Activated CD4-positive, alpha-beta T cell treated with anti-CD3 and anti-CD28 coated beads, Interleukin-2, Interleukin-6, amounts not matched to agents 100 ng/mL and 50 ng/mL, durations not matched to agents 16 hours and 8 hours (primary cell): ENCODE measurements at places on chromosomes 2 and 18.

- no peak for DNase-seq
These were observed 31.9 kb upstream of the EFR3B start for GRCh38 chr2:25009954-25010353.

DNA sequence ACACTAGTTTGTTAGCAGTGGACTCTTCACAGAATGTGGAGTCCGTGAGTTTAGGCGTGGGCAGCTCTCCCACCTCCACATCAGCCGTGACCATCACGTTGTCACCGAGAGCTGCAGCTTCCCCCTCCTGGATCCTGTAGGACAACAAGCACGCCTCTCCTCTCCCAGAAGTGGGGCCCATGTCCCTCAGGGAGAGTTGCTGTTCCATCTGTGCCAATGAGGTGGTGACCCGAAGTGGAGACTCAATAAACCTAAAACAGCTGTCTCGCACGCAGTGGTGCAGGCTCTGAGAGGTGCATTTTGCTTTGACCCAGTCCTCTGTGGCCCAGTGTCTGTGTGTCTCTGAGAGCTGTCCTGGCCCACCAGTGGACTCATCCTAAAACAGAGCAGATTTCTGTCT, 456.5 kb upstream of the SOX11 start:
- no peak for DNase-seq

GRCh38 chr18:48931680-48932461, 18.9 kb downstream of the SMAD7 start:
- peak; percentile 85 for DNase-seq

DNA sequence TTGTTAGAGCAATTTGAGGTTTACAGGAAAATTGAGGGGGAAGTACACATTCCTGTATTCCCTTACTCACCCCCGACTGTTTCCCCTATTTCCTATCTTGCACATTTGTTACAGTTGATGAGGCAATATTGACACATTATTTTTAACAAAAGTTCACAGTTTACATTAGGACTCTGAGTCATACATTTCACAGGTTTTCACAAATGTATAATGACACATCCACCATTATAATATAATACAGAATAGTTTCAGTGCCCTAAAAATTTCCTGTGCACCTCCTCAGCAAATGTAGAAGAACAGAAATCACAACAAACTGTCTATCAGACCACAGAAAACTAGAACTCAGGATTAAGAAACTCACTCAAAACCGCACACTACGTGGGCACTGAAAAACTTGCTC, 160.6 kb upstream of the RMP24 start:
- no peak for DNase-seq

- no peak for DNase-seq
These were observed 14.2 kb upstream of the RAB27B start for GRCh38 chr18:54813977-54814565.

DNA sequence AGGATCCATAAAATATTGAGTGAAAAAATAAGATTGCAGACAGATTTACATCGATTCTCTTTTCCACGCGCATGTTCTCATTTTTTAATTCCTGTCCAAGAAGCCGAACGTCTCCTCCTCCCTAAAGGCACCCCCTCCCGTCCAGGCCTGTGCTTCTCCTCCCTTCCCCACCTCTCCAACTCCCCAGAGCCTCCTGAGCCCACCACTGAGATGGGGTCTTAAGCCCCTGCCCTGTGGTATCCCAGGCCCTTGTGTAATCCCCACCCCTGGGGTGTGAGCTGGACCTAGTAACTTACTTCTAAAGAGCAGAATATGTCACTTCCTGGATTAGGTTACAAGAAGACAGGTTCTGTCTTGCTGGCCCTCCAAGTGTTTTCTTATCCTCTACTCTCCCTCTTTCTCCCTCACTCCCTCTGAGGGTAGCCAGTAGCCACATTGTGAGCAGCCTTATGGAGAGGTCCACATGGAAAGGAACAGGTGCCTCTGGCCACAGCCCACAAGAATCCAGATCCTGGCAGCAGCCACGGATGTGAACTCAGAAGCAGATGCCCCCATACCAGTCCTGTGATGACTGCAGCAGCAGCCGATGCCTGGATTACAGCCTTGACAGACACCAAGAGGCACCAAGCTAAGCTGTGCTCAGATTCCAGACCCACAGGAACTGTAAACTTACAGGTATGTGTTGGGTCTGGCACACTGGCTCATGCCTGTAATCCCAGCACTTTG, 39.6 kb upstream of the OTOS start:
- DNase-seq = no peak

- DNase-seq = no peak
These were observed 32.3 kb upstream of the ZBTB7C start for GRCh38 chr18:48441405-48441881.

DNA sequence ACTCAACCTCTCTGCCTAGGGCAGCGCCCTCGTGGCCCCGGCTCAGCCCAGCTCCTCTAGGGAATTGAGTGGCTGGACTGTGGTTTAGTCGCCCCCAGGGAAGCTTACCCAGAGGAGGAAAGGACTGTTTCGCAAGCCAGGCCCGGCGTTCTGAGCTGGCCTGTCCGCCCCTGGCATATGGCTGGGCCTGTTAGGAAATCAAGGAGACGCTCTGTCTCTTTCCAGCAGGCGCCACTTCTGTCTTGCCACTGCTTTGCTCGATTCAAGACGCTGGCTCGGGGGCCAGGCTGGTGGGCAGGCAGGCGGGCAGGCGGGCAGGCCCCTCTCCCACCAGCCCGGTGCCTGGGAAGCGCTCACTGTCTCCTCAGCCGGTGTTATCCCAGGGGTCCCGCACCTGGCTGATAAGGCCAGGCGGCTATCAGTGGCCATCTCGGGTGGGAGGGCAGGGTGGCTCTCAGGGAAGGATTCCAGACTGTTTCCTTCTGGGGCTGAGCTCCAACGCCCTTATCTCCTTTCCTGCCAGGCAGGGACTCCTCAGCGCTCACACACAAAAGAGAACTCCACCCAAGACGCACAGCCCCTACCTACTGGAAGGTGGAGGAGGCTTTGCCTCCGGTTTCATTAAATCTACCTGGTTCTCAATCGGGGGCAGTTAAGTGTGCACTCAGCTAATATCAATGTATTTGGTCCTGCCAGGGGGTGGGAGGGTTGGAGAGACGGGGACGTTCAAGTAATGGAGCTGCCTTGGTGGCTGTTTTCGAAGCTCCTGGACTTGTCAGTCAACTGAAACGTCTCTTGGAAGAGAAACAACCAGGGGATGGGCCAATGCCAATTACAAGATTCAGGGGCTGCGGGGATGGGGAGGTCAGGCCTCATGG, 109.1 kb downstream of the SMAD7 start:
- no peak for DNase-seq

DNA sequence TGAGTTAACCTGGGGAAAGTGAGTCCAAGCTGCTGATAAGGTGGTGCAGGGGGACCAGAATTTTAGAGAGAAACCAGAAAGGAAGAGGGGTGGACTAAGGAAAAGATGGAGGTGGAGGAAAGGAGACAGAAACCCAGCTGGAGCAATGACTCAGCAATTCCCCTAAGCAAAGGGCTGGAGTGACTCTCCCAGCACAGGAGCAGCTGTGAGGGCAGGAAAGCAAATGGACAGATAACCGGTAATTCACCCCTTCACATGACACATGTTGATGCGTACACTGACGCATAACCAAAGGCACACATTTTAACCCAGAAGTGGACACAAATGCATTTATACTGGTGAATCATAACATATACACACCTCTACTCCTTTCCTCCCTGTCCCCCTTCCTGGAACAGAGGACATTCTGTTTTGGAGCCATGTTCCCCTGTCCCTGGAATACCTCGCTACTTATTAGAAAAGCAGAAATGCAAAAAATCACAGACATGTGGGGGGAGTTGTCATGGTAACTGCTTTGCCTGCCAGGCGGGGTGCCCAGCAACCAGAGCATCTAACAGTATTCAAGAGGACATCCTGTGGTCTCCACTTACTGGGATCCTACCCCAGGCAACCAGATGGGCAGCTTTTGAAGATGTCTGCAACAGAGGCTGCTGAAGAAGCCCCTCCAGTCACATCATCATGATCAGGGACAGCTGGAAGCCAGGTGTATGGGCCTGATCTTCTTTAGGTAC, 4.7 kb downstream of the CDK5R2 start:
- no peak for DNase-seq

- no peak for DNase-seq
These were observed 56.6 kb upstream of the SLC1A4 start for GRCh38 chr2:64932371-64933216.

GRCh38 chr18:42330296-42330695, 375.3 kb downstream of the PIK3C3 start:
- DNase-seq = no peak

GRCh38 chr18:35393716-35394115, 16.6 kb upstream of the ZNF396 start:
- DNase-seq = no peak
